Naive B cell (primary cell): ENCODE measurements at places on chromosomes 1 and 21.
A peak's percentile ranks its signal among the peaks of the same experiment; 100 is the strongest.

GRCh38 chr1:93061895-93062792, 16.9 kb upstream of the MTF2 start:
- DNase-seq: peak; percentile 41

- DNase-seq: no peak
Observed at GRCh38 chr1:201310986-201311355, 27.7 kb downstream of the PKP1 start.

- no peak for DNase-seq
Observed at GRCh38 chr1:178341261-178341956, 155.4 kb downstream of the CLEC20A start.

GRCh38 chr1:110787328-110788071, 85.4 kb upstream of the CD53 start:
- peak; percentile 87 for DNase-seq
